Fibroblast of skin of abdomen (primary cell): ENCODE measurements at places on chromosomes 16 and 17.

DNA sequence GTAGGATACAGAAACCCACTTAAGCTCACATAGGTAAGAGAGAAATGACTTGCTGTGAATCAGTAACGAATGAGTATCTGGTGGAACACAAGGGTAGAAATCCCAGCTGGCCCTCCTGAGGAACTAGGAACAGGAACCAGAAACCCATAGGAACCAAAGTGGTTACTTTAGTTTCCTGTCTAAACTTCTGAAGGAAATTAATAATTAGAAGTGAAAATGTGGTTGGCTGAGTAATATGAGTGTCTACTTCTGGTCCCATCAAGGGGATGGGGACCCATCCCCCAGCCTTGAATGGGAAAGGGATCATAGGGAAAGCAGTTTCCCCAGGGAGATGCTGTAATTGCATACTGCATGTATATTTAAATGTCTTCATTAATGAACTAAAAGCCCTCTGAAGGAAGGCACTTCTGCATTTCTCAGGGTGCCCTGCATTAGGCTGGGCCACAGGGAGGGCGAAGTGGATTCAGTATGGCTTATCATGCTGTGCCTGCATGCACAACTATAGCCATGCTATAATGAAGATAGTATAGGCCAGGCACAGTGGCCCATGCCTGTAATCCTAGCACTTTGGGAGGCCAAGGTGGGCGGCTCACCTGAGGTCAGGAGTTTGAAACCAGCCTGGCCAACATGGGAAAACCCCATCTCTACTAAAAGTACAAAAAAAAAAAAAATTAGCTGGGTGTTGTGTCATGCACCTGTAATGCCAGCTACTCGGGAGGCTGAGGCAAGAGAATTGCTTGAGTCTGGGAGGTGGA lies 45.6 kb downstream of the CYB5B start:
- no peak for DNase-seq

GRCh38 chr17:51381262-51381661 lies 120.9 kb downstream of the UTP18 start:
- no peak for DNase-seq

- DNase-seq, result no peak
Measured at GRCh38 chr16:22728167-22728836, 85.7 kb upstream of the HS3ST2 start.

GRCh38 chr17:7703584-7704479 lies 1.2 kb upstream of the EFNB3 start:
- peak; percentile 60 for DNase-seq

DNA sequence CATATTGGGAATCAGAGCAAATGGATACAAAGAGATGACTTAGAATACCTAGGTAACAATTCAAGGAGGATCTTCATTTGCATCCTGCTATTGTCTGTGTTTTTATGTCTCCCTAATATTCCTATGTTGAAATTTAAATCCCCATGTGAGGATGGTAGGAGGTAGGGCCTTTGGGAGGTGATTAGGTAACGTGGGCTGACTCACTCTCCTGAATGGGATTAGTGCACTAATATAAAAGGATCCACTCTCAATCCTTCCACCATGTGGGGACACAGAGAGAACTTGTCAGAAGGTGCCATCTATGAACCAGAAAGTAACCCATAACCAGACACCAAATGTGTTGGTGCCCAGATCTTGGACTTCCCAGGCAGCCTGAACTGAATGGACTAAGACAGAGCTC lies 83.4 kb downstream of the CDH8 start:
- DNase-seq, result no peak

GRCh38 chr16:8739989-8740704 lies 57.3 kb downstream of the TMEM186 start:
- no peak for DNase-seq

GRCh38 chr16:795580-796229 lies 4.8 kb downstream of the GNG13 start:
- no peak for DNase-seq

- no peak for DNase-seq
Measured at GRCh38 chr16:87486282-87486681, 6.5 kb downstream of the ZCCHC14 start.

GRCh38 chr16:9365370-9365728 lies 273.9 kb downstream of the HAPSTR1 start:
- DNase-seq, result no peak

GRCh38 chr16:89371968-89372634 lies 118.3 kb downstream of the ANKRD11 start:
- DNase-seq, result no peak

GRCh38 chr17:76630151-76630550 lies 13.4 kb downstream of the ST6GALNAC1 start:
- DNase-seq, result no peak

GRCh38 chr17:28216528-28216927 lies 102.5 kb upstream of the TMEM97 start:
- DNase-seq, result no peak

GRCh38 chr17:16033729-16034349 lies 34.2 kb downstream of the TTC19 start:
- no peak for DNase-seq

- no peak for DNase-seq
Measured at GRCh38 chr16:10575506-10576130, 4.8 kb downstream of the EMP2 start.

GRCh38 chr17:11996722-11997146 lies 541 bp downstream of the ZNF18 start:
- DNase-seq, result no peak

DNA sequence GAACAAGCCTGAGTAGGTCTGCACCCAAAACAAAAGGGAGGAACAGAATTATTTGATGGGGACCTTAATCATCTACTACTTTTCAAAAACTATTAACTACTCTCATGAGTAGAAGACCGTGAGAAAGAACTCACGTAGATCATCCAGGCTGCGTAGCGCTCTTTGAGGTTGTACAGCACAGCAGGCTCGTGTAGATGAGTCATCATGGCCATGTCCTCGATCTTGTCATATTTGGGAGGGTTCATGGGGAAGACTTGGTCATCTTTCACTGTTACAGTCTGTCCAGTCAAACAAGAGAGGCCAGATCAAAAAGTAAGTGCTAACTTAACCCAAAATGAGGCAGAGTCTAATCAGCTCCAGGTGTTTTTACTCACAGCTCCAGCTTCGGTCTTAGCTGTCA lies 2.3 kb downstream of the MYH1 start:
- no peak for DNase-seq

GRCh38 chr17:58997756-58998553 lies 108.7 kb downstream of the TRIM37 start:
- DNase-seq, result no peak

DNA sequence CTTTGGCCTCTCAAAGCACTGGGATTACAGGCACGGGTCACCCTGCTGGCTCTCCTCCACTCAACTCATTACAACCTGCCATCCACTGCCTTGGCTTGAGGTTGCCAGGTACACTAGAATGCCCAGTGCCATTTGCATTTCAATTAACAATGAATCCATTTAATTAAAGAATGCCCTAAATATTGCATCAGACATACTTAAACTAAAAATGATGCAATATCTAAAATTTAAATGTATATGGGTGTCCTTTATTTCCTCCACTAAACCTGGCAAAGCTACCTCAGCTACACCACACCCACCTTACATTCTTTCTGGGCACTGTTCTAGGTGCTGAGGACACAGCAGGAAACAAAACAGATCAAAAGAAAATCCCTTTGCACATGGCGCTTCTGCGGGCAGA lies 382.2 kb upstream of the ZFHX3 start:
- DNase-seq, result no peak

DNA sequence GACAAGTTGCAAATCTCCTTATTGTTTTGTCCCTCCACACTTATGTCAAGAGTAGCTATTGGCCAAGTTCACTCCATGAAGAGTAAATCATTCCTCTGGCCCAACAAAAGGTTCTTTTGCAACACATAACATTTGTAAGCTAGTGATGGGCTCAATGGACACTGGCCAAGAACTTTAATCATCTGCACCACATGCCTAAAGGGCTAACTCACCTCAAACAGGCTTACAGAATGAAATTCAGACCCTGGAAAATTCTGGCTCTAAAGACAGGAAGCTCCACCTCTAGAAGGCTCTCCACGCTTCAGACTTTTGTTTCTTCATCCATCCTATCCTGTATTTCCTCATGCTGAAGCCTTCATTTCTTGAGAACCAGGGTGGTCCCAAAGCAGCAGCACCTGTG lies 10.9 kb upstream of the ANKFN1 start:
- DNase-seq, result peak; percentile 96

DNA sequence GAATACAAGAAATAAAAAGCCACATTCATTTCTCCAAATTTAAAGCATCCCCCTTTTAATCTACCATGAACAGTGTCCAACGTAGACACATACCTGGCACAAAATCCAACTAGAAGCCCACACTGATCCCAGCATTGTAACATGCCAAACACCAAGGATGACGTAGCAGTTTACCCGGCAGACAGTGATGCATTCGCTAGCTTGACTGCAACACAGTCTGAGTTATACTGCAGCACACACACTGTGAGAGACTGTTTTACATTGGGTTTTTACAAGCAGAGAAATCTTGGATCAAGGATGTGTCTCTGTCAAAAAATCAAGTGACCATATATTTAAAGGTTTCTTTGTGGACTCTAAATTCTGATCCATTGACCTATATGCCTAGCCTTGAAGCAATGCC lies 74.5 kb upstream of the C17orf78 start:
- DNase-seq, result no peak

- DNase-seq, result no peak
Measured at GRCh38 chr16:84427553-84427952, 59.2 kb downstream of the ATP2C2 start.

GRCh38 chr16:21684199-21684598 lies 20.4 kb downstream of the OTOA start:
- no peak for DNase-seq

- no peak for DNase-seq
Measured at GRCh38 chr16:14373406-14373805, 256.7 kb downstream of the PARN start.

GRCh38 chr16:86120201-86121192 lies 221.5 kb downstream of the IRF8 start:
- no peak for DNase-seq

GRCh38 chr17:1705004-1705403 lies 5.2 kb downstream of the TLCD2 start:
- no peak for DNase-seq

- DNase-seq, result no peak
Measured at GRCh38 chr16:27195076-27195741, 8.1 kb upstream of the KDM8 start.

DNA sequence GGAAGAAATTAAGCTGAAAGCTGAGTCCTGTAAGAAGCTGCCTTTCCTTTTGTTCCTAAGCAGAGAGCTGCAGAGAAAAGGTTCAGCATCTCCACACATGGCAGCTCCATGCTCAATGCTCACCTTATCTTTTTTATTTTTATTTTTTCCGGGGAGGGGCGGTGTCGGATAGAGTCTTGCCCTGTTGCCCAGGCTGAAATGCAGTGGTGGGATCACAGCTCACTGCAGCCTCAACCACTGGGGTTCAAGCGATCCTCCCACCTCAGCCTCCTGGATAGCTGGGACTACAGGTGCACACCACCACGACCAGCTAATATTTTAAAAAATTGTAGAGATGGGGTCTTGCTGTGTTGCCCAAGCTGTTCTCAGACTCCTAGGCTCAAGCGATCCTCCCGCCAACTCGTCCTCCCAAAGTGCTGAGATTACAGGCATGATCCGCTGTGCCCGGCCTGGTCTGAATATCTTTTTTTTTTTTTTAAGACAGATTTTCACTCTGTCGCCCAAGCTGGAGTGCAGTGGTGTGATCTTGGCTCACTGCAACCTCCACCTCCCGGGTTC lies 28.3 kb upstream of the CIBAR2 start:
- DNase-seq, result no peak

DNA sequence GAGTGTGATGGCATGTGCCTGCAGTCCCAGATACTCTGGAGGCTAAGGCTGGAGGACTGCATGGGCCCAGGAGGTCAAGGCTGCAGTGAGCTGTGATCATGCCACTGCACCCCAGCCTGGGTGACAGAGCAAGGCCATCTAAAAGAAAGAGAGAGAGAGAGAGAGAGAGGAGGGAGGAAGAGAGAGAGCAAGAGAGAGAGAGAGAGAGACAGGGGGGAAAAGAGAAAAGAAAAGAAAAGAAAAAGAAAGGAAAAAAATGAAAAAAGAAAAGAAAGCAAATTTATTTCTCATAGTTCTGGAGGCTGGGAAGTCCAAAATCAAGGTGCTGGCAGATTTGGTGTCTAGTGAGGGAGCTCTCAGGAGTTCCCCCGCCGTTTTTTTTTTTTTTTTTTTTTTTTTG lies 33.3 kb downstream of the RNF135 start:
- no peak for DNase-seq

GRCh38 chr17:82921426-82921825 lies 81.6 kb upstream of the ZNF750 start:
- DNase-seq, result no peak

DNA sequence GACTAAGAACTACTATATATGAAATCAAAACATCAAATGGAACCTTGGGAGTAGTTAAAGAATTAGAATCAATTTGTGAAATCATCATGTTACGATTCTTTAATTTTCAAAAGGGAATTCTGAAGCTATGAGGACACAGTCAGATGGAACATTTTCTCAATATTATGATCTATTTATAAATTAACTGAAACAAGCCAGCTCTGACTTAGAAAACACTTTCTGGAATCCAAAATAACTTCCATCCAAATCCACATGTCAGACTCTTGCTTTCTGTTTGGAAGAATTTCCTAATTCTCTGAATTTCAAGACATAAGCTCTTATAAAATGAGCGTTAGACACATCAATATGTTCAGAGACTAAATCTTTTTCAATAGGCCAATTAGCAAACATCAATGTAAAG lies 737.7 kb upstream of the SOX9 start:
- no peak for DNase-seq

DNA sequence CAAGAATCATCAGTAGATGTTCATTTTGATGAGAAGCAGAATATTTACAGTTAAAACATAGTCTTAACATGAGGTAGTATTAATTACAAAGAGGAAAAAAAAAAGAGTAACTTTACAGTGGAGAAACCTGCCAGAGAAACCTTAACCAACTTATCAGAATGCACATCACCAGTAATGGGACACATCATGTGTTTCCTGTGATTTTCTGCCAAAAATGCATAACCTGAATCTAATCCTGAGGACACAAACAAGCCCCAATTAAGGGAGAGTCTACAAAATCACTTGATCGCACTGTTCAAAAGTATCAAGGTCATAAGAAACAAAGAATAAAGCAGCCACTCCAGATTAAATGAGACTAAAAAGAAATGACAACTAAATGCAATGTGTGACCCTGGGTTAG lies 18.2 kb upstream of the QRICH2 start:
- no peak for DNase-seq

DNA sequence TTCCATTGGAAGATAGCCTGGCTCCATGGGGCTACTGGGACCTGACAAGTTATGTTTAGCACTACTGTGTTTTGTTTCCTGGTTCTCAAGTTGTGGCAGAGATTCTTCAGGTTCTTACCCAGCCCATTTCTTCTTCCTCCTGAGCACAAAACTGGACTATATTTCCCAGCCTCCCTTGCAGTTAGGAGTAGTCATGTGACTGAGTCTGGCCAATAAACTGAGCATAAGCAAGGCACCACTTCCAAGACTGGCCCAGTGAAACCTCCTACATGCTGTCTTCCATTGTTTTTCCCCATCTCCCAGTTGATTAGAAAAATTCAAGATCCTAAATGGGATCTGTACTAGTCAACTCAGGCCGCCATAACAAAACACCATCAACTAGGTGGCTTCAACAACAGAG lies 28.2 kb upstream of the RBBP6 start:
- DNase-seq, result no peak
